ENCODE measurements at places on chromosomes 2 and 18. TPM values are rescaled to one million over a fixed set of nuclear protein-coding genes. Genes with fewer than 3 reads are reported as not detected.

Gene STAT4
- 47.9 TPM for total RNA-seq

GRCh38 chr2:172510088-172510487 is 45.8 kb upstream of the PDK1 start:
- DNase-seq = no peak
- no peak overlapping the region for H3K27ac ChIP-seq
- H3K36me3 ChIP-seq = peaks cover 58% of the 10 kb centered on the region

Gene TLX2
- total RNA-seq = 0.54 TPM

Gene CPO
- not detected for total RNA-seq

GRCh38 chr18:35246831-35247230 is 6.0 kb downstream of the ZNF397 start:
- H3K4me3 ChIP-seq = no peak overlapping the region
- H3K27me3 ChIP-seq = no peaks in the 10 kb centered on the region
- DNase-seq = no peak
- H3K36me3 ChIP-seq = peaks cover 92% of the 10 kb centered on the region
- H3K4me1 ChIP-seq = peaks cover 7% of the 10 kb centered on the region

- no peaks in the 10 kb centered on the region for H3K27me3 ChIP-seq
- peaks cover 19% of the 10 kb centered on the region for H3K4me1 ChIP-seq
- peaks cover 10% of the 10 kb centered on the region for H3K36me3 ChIP-seq
- DNase-seq = no peak
- H3K4me3 ChIP-seq = no peak overlapping the region
Observed at GRCh38 chr2:136012315-136012714, 26.9 kb upstream of the DARS1 start.

Gene PLGLB1
- total RNA-seq = 0.85 TPM

DNA sequence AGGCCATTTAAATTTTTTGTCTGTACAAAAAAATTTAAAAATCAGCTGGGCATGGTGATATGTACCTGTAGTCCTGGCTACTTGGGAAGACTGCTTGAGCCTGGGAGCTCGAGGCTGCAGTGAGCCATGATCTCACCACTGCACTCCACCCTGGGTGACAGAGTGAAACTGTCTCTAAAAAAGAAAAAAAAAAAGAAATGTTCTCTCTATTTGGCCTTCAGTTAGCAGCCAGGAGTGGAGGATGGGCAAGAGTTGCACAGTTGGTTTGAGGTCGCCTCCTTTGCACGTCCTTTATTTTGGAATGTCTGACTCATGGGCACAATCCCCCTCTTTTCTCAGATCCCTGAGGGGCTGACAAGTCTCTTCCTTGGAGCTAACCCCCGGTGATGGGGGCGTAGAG is 26.3 kb downstream of the ITM2C start:
- peaks cover 23% of the 10 kb centered on the region for H3K27me3 ChIP-seq
- no peak overlapping the region for H3K4me3 ChIP-seq
- no peak overlapping the region for H3K27ac ChIP-seq
- H3K36me3 ChIP-seq = no peaks in the 10 kb centered on the region
- peaks cover 2% of the 10 kb centered on the region for H3K4me1 ChIP-seq

DNA sequence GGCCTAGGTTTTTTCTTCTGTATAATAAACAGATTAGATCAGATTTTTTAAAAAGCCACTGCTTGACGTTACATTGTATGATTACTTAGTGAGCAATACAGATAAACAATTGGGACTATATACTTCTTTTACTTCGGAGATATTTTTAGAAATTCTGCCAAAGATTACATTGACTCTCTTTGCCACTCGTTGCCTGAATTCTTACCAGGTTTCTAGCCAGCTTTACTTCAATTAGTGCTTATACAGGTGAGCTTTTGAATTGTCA is 156.6 kb downstream of the HAUS1 start:
- no peak for DNase-seq
- no peaks in the 10 kb centered on the region for H3K27me3 ChIP-seq
- peaks cover 54% of the 10 kb centered on the region for H3K4me1 ChIP-seq
- no peak overlapping the region for H3K27ac ChIP-seq

Data from activated CD4-positive, alpha-beta T cell treated with anti-CD3 and anti-CD28 coated beads, Interleukin-2, amount 10 ng/mL, durations not matched to agents 24 days and 14 days (primary cell).